ENCODE measurements at places on chromosomes 2 and 18. TPM values are rescaled to one million over a fixed set of nuclear protein-coding genes. Genes with fewer than 3 reads are reported as not detected.

- DNase-seq = peak; percentile 16
Measured at GRCh38 chr18:55384551-55385275, 203.3 kb downstream of the TCF4 start.

- DNase-seq = no peak
Measured at GRCh38 chr2:97816411-97816810, 103.0 kb downstream of the ZAP70 start.

DNA sequence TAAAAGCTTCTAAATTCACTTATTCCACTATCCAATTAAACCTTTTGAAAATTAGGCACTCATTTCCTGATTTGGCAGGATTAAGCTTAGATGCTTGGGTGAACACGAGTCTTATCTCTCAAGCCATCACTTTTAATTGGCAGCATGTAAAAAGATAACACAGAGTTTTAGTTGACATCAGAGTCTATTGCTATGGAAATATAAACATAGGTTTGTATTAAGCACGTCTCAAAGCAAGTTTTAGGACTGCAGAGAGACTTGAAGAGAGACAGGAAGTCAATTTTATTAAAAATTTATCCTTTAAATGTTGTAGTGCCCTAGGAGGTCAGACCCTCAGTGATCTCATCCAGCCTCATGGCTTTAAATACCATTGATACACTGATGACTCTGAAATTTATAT lies 5.6 kb downstream of the RBKS start:
- no peak for DNase-seq

DNA sequence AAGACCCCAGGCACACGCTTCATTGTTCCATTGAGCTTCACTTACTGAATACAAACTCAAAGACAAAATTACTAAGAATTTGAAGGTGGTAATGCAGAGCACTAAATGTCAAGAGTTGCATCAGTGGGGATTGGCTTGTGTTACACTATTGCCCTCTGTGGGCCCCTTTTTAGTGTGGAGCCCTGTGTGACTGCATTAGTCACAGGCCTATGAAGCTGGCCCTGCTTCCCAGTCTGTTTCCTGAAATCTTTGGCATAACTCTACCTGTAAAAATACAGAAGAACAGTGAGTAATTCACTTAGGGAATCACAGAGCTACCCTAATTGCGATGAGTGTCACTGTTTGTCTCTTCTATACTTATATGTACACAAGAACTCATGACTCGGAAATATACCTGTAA lies 40.0 kb upstream of the STPG4 start:
- peak; percentile 15 for DNase-seq

DNA sequence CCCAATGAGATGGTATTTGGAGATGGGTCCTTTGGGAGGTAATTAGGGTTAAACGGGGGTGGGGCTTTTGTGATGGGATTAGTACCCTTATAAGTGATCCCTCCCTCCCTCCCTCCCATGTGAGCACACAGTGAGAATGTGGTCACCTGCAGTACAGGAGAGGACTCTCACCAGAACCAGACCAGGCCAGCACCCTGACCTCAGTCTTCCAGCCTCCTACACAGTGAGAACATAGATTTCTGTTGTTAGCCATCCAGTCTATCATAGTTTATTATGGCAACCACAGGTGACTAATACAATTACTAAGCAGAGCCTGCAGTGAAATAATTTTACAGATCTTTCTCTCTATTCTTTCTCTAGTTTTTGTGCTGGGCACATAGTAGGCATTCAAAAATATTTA lies 137.7 kb upstream of the PKDCC start:
- no peak for DNase-seq

GRCh38 chr2:173590276-173590861 lies 235.7 kb downstream of the CDCA7 start:
- DNase-seq = no peak

DNA sequence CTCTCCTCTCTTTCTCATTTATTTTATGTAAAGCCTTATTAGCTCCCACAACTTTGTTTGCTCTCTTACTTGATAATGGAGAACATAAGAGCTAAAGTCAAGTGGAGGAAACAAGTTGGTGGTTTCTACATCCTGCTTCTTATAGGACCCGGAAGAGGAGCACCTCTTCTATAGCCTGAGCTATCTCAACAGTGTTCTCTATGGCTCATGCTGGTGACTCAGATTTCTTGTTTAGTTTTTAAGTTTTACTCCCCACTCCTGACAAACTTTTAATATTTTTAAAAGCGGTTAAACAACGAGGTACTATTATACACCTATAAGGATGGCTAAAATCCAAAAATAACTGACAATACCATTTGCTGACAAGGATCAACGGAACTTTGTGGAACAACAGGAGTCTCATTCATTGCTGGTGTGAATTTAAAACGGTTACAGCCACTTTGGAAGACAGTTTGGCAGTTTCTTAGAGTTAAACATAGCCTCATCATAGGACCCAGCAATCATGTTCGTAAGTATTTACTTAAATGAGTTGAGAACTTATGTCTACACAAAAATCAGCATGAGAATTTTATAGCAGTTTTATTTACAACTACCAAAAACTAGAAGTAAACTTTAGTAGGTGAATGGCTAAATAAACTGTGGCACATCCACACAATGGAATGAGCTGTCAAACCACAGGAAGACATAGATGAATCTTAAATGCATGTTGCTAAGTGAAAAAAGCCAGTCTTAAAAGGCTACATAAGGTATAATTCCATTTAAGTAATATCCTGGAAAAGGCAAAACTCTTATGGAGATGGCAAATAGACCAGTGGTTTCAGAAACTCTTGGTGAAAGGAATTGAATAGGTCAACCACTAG lies 12.7 kb upstream of the CDC42EP3 start:
- no peak for DNase-seq

DNA sequence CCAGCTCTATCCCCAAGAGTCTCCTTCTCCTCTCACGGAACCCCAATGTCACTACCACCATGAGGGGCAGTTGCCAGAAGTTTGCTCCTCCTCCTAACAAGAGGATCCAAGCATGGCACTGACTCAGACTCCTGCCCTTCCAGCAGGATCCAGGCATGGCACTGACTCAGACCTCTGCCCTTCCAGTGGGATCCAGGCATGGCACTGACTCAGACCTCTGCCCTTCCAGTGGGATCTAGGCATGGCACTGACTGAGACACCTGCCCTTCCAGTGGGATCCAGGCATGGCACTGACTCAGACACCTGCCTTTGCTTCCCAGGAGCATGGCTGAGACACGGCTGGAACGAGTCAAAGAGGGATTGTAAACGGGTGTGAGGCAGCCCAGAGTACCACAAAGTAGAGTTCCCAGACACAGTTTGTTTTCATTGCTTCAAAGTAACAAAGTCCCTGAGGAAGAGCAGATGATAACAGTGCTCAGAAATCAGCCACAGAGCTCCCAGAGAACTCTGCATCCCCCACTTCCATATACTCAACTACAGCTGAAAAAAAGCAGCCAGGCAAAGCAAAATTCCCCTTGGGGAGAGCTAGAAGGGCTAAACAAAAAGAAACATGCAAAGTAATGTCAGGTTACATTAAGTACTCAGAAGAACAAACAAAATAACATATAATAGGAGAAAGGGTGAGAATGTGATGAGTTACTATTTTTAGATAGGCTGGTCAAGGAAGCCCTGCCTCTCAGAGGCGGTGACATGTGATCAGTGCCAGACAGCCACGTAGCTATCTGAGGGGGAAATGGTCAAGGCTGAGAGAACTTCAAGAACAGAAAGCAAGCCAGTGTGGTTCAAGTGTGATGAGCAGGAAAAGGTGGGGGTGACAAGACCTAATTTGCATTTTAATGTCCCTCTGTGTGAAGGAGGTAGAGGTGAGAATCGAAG lies 3.0 kb downstream of the BUB1 start:
- DNase-seq = peak; percentile 26

DNA sequence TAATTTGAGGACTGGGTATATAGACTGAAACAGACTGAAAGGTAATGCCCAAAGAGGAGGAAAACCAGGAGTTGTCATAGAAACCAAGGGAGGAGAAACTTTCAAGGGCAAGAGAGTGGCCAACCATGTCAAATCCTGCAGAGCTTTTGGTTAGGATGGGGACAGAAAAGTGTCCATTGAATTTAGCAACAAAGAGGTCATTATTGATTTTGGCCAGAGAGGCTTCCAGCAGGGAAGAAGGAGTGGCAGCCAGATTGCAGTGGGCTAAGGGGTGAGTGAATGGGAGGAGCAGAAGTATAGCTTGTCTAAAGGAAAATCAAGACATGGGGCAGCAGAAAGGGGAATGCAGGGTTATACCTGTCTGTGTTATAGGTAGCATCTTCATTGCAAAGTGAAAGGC lies 194.0 kb downstream of the CAMKMT start:
- DNase-seq = no peak

DNA sequence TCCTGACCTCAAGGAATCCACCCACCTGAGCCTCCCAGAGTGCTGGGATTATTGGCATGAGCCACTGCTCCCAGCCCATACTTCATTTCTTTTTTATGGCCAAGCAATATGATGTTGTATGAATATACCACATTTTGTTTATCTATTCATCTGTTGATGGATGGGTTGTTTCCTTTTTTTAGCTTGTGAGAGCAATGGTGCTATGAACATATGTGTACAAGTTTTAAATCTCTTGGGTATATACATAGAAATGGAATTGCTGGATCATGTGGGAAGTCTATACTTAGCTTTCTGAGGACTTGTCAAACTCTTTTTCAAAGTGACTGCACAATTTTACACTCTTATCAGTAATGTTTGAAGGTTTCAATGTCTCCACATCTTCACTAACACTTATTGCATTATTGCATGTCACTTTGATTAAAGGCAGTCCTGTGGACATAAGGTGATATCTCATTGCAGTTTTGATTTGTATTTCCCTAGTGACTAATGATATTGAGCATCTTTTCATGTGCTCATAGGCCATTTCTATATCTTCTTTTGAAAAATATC lies 167.1 kb upstream of the SPHKAP start:
- no peak for DNase-seq

- no peak for DNase-seq
Measured at GRCh38 chr2:28602136-28602660, 106.3 kb downstream of the PLB1 start.

DNA sequence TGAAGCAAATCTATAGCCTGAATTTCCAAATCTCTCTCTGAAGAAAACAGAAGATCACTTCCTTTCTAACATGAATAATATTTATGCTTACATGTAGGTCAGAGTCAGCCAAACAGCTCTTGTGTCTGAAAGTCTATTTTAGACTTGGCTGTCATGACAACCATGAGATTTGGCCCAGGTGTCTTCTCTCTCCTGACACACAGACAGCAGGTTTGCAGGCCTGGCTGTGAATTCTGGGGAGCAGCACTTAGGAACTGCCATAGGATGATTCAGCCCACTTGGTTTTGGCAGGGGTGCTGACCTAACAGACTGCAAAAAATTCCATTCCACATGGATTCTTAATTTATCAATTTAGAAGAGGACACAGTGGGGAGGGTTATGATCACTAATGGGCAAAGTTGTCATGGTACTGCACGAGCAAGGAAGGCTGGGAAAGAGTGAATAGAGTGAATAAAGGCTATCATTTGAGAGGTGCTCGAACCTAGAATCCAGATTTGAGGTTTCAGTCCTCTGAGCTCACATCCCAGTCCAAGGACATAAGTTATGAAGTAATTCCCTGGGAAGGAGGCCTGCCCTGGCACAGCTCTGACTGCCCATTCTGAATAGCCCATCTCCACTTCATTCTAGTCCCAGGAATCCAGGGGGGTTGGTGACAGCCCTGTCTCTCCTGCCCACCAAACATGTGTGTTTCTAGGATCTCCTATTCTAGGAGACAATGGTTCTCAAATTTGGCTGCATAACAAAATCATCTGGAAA lies 453.9 kb upstream of the TRIB2 start:
- DNase-seq = no peak

GRCh38 chr2:233208382-233209116 lies 42.9 kb upstream of the ATG16L1 start:
- no peak for DNase-seq

DNA sequence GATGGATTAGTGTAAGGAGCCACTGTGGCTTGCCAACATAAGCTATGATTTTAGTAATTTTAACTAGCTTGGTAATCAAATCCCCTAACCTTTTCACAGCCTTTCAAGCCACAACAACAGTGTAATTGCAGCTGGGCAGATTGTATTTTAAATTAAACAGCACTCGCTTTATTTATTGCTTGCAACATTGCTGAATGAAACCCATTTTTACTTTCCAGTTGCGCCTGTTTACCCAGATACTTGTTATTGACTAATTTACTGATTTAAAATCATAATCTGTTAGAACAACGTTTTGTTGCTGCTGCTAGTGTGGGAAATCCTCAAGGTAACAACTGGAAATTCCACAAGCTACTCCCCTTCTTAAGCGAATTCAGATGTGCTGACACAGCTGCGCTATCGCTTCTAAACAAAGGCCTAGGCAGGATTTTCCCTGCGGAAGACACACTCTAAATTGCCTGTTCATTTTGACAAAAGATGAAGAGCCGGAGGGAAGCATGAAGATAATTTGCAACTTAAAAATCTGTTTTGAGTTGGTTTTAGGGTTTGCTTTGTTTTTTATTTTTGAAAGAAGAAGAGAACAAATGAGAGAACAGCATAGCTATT lies 283.9 kb downstream of the ALPK2 start:
- DNase-seq = no peak

GRCh38 chr2:72173640-72174321 lies 26.1 kb upstream of the CYP26B1 start:
- DNase-seq = no peak

DNA sequence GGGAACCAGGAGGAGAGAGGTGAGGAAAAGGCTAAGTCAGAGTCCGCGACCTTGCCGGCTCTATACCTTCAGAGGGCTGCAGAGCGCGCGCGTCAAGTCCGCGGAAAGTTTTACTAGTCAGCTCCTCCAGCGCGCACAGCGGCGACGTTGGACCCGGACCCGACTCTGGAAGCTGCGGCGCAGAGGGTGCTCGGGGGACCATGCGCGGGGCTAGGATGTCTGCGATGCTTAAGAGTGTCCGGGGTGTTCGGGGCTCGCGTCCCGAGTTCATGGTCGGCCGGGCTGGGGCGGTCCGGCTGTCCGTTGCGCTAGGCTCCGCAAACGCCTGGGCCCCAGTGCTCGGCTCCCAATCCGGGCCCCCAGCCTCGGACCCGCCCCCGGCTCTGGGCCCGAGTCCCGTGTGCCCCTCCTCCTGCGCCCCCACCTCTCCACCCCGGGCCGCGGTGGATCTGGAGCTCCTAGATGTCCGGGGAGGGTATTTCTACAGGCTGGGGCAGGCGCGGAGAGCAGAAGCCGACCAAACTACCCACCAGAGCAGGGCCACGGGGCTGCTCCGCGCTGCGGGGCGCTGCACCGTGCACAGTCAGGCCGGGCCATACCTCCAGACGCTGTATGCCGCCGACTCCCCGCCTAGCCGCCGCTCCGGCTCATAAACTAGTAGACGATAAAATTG lies at the start of gene LBX2:
Gene LBX2, minus strand, starts transcription at position 337 of the 673 bp plus-strand sequence. Its CDS starts 66 bp downstream, at position 271.
- DNase-seq = peak; percentile 43

- no peak for DNase-seq
Measured at GRCh38 chr2:205975082-205975949, 110.7 kb downstream of the INO80D start.

OTOS gene
- total RNA-seq = not detected

MFSD2B gene
- total RNA-seq = 0.24 TPM

UGT1A8 gene
- not detected for total RNA-seq

PRSS56 gene
- total RNA-seq = not detected

ANO7 gene
- total RNA-seq = 0.57 TPM

GALR1 gene
- not detected for total RNA-seq

RIT2 gene
- not detected for total RNA-seq

Measured in activated naive CD4-positive, alpha-beta T cell treated with anti-CD3 and anti-CD28 coated beads for 36 hours (primary cell).